NCI-H1436 treated with DMSO at 0.1 percent for 48 hours (cell line): ENCODE measurements at places on chromosomes 7 and 10.

- DNase-seq, result no peak
Observed at GRCh38 chr10:47379901-47380300, 4.2 kb downstream of the ZNF488 start.

GRCh38 chr7:106625678-106626301 lies 35.2 kb downstream of the CCDC71L start:
- no peak for DNase-seq

GRCh38 chr7:148173369-148173768 lies 417.2 kb upstream of the C7orf33 start:
- peak; percentile 55 for DNase-seq

DNA sequence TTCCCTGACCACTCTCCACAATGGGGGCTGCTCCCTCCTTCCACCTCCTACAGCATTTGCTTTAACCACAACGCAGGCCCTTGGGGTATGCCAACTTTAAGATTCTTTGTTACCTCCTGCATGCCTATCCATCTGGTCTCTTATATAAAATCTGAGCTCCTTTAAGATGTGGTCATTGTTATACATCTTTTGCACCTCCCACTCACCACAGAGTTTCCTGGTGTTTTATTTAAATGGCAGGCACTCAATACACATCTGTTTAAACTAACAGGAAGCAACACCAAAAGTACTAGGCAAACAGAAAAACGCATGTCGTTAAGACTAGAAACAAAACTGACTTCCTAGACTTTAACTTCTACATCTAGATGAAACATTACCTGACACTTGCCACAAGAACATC lies 36.3 kb downstream of the SLC25A13 start:
- no peak for DNase-seq

- no peak for DNase-seq
Observed at GRCh38 chr7:37728747-37729146, 45.2 kb downstream of the GPR141 start.

- DNase-seq, result no peak
Observed at GRCh38 chr10:84826704-84827103, 498.3 kb downstream of the CCSER2 start.

- no peak for DNase-seq
Observed at GRCh38 chr7:129368389-129368986, 65.7 kb upstream of the STRIP2 start.

DNA sequence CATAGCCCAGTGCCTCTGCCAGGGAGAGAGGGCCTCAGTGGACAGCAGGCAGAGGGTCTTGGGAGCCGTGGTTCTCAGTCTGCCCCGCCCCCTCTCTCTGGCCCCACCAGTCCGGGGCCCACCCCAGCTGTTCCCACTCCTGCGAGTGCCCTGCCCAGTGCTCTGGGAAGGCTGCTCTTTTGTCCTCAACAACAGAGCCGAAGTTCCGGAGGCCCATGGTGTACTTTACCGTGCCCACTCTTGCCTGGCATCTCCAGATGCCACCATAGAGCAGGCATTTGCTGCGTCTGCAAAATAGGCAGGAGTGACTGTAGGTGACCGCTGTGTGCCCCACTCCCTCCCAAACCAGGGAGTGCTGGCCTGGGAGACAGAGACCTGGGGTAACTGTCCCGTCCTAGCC lies 29.3 kb upstream of the PCBD1 start:
- DNase-seq, result no peak

- DNase-seq, result no peak
Observed at GRCh38 chr7:127909424-127910152, 121.6 kb downstream of the LRRC4 start.

GRCh38 chr10:28355376-28355775 lies 52.5 kb upstream of the MPP7 start:
- no peak for DNase-seq

- DNase-seq, result no peak
Observed at GRCh38 chr7:15594461-15594860, 32.6 kb upstream of the AGMO start.

- no peak for DNase-seq
Observed at GRCh38 chr7:110442381-110442837, 648.5 kb upstream of the LRRN3 start.

DNA sequence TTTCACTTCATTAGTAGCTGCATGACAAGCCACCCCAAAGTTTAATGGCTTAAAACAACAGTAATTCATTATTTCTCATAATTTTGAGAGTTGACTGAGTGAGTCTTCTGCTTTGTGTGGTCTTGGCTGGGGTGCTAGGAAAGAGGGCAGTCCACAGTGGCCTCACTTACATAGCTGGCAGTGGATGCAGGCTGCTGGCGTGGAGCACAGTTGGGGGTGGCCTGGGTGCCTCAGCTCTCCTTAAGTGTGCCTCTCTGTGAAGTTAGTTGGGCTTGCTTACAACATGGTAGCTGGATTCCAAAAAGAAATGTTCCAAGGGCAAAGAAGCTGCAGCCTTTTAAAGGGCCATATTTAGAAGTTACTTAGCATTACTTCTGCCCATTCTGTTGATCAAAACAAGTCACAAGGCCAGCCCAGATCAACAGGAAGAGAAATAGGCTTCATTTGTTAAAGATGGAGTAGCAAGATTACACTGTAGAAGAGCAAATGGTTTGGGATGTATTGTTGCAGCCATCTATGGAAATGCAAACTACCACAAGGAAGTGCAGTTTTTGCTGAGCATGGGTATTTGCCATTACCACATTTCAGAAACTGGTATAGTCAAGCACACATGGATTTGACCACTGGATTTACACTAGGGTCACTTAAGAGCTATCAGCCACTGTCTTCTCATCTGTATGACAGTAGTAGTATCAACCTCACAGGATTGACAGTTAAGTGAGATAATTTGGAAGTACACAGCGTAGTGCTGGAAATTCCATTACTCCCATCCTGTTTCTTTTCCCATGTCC lies 33.6 kb downstream of the ZEB1 start:
- DNase-seq, result no peak

- no peak for DNase-seq
Observed at GRCh38 chr7:1725766-1726630, 55.9 kb downstream of the ELFN1 start.

GRCh38 chr7:102860351-102860811 lies 52.4 kb upstream of the LRRC17 start:
- no peak for DNase-seq

GRCh38 chr7:13021566-13022300 lies 334.3 kb downstream of the ARL4A start:
- DNase-seq, result no peak

DNA sequence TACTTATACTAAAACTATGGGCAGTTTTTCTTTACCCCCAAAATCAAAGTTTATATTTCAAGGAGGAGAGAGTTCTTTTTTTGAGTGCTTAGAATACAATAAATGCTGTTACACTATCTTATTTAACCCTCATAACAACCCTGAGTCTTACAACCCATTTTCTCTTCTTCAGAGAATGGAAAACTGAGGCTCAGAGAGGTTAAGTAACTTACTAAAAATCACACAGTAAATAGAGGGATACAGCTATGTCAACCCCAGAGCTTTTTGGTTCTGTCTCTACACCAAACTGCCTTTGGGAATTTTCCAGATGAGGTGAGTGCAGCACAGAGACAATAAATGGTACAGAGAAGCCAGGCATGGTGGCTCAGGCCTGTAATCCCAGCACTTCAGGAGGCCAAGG lies 25.6 kb upstream of the PIK3AP1 start:
- no peak for DNase-seq

- DNase-seq, result no peak
Observed at GRCh38 chr10:78991187-78991586, 77.6 kb upstream of the ZMIZ1 start.

GRCh38 chr7:42065942-42066341 lies 171.1 kb downstream of the GLI3 start:
- no peak for DNase-seq

DNA sequence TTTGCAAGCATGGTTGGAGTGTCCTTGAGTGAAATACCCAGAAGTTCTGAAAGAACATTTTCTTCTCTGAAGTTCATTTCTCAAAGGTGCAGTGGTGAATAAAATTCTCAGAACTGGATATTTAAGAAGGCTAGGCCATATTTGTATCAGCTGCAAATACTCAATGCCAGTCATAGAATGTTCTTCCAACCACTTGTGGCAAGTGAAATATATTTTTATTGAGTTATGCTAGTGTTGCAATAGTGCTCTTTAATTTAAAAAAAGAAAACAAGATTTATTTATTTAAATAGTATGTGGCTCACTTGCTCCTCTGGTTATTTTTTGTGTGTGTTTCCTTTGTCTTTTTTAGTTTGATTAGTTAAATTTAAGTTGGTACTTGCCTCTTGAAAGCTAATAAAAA lies 64.5 kb downstream of the PALS2 start:
- no peak for DNase-seq

DNA sequence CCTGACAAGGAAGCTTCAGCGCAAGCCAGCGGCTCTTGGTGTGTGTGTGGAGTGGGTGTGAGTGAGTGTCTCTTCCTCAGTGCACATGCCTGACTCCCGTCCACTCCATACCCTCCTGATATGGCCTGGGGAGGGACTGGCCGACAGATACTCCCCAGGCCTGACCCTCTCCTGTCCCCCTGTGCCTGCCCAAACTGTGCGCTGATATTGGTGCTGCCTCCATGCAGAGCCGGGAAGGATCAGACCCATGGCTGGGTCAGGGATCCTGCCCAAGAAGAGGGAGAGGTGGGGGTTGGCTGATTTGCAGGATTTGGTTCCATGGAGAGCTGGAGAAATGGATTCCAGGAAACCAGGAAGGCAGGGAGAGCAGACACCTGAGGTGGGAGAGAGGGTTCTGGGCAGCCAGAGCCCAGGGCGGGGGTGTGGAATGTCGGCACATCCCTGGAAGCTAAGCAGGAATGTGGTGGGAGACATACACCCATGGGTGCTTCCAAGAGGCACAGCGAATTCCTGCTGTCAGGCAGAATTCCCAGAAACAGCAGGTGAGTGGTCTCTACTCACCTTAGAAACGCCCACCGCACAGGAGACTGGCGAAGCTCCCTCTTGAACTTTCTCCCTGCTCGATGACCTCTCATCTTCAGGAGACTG lies 6.3 kb downstream of the CALML5 start:
- no peak for DNase-seq

- DNase-seq, result no peak
Observed at GRCh38 chr7:46080595-46081159, 159.6 kb upstream of the IGFBP3 start.

GRCh38 chr7:132440151-132440550 lies 136.1 kb downstream of the PLXNA4 start:
- no peak for DNase-seq

- DNase-seq, result no peak
Observed at GRCh38 chr10:133459454-133460207, 5.9 kb downstream of the SCART1 start.

GRCh38 chr7:96085953-96086352 lies 235.9 kb downstream of the SLC25A13 start:
- no peak for DNase-seq
